ENCODE measurements at places on chromosomes 2 and 18.

DNA sequence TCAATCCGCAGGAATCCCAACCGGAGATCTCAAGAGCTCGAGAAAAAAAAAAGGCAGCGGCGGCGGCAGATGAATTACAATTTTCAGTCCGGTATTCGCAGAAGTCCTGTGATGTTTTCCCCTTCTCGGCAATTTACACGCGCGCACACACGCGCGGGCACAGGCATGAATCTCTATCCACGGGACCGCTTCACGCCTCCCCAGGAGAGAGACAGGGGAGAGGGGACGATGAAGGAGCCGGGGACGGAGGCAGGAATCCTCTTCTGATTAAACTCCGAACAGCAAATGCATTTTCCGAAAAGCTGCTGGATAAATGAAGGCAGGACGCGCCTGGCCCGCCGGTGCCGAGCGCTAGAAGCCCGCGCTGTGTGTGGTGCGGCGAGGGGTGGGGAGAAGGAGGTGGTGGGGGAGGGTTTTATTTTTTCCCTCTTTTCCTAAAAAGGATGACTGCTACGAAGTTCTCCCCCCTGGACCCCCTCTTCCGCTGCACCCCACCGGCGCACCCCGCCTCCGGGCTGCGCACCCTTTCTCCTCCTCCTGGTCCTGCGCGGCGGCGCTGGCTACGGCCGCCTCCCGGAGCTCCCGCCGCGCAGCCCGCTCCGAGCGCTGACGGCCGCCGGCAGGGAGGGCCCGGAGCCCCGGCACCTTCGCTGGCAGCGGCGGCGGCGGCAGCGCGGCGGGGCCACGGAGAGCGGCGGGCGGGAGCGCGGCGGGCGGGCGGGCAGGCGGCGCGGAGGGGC, at the start of gene BCL2:
Gene BCL2, minus strand, starts transcription at position 387 of the 740 bp plus-strand sequence.
- DNase-seq: peak; percentile 73

DNA sequence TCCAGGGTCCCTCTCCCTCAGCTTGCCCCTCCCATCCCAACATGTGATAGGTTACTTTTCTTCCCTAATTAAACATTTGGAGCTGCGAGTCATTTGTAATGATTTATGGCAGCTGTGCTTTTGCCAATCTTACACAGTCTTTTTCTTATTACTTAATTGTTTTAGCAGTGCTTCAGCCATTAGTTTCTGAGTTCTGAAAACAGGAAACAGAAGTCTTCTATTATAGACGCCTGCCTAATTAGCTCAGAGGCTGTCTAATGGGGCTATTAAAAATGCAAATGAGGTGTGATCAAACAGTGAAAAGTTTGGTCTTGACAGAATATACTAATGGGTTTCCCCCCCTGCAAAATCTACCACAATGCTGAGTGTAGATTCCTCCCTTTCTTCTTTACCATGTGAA, 388.3 kb upstream of the CELF4 start:
- DNase-seq: no peak

DNA sequence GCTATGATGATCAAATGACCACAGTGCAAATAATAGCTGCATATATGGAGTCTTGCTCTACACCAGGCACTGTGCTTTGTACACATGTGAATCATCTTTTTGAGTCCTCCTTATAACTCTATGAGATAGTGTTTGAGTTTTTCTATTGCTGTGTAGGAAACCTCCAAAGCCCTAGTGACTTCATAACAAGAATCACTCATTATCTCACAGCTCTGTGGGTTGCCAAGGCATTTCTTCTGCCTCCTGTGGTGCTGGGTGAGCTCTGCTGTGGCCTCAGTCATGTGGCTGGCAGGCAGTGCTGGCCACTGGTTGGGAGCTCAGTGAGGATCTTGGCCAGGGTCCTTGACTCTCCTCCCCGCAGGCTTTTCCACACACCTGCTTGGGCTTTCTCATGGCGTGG, 153.4 kb downstream of the CAPN13 start:
- DNase-seq: peak; percentile 74

- DNase-seq: peak; percentile 23
Observed at GRCh38 chr2:128309280-128310093, 9.2 kb downstream of the HS6ST1 start.

DNA sequence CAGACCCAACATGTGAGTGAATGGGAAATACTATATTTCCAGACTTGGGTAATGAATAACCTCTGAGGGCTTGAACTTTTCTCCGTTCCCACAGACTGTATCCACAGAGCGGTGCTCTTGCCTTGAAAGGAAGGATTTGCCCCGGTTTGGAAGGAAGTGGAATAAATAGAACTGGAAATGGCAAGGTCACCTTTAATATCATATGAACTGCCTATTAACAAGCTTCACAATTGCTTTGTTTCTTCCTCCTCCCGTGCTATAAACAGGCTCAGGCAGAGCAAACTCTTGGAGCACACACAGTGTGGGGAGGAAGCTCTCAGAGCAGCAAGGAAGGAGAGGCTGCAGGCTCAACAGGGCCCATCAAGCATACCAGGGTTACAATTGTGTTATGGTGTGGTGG, 28.5 kb upstream of the DARS1 start:
- DNase-seq: no peak

DNA sequence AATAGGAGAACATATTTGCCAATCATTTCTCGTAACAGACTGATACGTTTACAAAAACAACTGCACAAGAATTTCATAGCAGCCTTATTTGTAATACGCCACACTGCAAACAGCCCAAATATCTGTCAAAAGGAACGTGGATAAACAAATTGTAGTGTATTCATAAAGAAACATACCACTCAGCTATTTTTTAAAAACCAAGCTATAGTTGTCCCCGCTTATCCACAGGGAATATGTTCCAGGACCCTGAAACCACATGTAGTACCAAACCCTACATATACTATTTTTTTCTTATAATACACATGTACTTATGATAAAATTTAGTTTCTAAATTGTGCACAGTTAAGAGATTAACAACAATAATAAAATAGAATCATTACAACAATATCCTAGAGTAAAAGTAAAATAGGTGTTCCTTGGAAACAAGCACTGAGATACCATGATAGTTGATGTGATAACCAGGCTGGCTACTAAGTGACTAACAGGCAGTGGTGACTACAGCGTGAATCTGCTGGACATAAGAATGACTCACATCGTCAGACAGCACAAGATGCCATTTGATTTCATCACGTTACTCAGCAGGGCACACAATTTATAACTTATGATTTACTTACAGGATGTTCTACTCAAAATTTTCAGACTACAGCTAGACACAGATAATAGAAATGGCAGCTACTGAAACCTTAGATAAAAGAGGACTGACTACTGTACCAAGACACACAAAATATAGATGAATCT, 367.4 kb downstream of the NCKAP5 start:
- no peak for DNase-seq

DNA sequence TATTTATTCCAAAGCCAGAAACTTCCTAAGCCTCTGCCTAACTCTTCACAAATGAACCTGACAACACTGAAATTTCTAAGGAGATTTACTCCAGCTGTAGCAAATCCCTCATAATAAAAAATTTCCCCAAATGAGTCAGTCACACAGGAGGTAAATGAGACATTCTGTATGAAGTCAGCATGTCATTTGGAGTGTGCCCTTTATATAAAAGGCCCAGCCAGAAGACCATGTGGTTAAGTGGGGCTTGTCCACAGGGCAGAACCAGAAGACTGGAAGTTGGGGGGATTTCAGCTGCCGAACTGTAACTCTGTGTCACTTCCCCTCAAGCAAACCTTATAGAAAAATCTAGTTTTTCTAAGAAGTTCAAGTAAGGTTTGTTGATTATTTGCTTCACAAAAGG, 30.2 kb downstream of the NRP2 start:
- no peak for DNase-seq

GRCh38 chr2:207258263-207258991, 92.7 kb upstream of the KLF7 start:
- peak; percentile 91 for DNase-seq

GRCh38 chr2:41966920-41967319, 80.9 kb upstream of the PKDCC start:
- DNase-seq: peak; percentile 86

DNA sequence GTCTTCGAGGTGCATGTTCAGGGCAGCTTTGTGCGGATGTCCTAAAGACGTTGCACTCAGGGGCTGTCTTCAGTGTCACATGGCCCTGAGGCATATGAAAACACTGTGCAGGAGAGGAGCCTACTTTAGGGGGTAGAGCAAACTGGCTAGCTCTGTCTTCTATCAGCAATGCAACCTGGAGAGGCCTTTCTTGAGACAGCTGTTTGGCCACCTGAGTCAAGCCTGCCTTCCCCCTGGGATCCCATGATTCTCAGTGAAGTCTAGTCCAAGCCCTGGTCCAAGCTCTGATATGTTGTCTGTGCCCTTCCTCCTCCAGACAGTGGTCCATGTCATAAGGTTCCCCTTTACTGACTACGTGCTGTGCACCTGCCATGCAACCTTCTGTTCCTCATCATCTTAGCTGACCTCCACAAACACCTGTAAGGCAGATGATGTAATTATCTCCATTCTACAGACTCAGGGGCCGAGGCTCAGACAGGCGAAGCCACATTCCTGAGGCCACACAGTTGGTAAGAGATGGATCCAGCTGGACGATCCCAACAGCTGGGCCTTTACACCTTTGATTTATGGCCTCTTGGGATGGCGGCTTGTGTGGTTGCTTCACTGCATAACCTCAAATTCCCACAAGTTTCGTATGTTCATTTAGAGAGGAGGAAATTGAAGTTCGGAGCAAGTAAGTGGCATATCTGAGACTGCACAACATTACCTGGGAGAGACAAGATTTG, 109.9 kb downstream of the COPS8 start:
- no peak for DNase-seq

GRCh38 chr2:102801858-102802699, 40.2 kb downstream of the TMEM182 start:
- no peak for DNase-seq

- DNase-seq: no peak
Observed at GRCh38 chr2:210460322-210461227, 16.0 kb downstream of the LANCL1 start.

- no peak for DNase-seq
Observed at GRCh38 chr18:4524096-4524495, 69.0 kb upstream of the DLGAP1 start.

DNA sequence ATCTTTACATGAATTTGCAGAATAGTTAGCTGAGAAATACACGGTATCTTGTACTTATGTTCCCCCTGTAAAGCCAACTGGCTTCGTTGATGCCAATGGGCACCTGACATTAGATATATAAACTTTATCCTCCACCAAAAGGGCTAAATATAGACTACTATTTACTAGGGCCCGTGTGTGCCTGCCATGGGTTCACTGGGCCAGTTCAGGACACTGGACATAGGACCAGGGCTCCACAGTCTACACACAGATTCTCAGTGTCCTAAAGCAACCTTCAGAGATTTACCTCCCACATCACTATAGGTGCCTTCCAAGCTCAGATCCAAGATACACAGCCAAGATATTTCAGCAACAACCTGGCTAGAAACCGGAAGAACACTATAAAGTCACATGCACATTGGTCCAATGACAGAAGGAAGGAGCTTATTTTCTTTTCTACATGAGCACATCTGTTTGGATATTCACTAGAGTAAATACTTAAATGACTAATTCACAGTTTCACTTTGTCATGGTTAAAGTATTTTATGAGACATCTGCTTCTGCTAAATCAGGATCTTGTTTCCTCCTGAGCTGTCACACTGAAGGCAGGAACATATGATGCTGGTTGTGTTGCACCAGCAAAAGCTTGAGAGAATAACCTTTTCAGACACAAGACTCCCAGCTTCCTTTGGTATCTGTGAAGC, 95.1 kb downstream of the MYO5B start:
- DNase-seq: no peak

- DNase-seq: peak; percentile 79
Observed at GRCh38 chr2:70094978-70095719, 7.9 kb downstream of the PCBP1 start.

GRCh38 chr18:80022613-80023012, 11.6 kb upstream of the RBFA start:
- DNase-seq: no peak

DNA sequence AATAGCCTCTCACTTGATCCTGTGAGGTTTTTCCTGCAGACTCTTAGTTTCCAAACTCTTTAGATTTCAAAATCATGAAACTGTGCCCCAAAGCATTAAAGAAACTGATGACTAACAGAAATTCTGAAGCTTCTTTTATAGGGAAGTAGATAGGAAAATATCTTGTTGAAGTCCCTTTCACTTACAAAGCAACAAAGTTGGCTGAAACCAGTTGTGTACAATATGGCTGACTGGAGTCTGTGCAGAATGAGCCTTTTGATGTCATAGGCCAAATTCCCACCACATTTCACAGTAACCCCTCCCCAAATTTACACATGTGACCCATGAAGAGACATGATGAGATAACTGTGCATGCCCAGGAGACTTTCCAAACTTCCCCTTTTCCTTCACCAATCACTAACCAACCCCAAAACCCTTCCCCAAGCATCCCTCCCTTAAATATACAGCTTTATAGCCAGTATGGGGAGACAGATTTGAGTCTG, 61.7 kb upstream of the NCK2 start:
- DNase-seq: no peak

DNA sequence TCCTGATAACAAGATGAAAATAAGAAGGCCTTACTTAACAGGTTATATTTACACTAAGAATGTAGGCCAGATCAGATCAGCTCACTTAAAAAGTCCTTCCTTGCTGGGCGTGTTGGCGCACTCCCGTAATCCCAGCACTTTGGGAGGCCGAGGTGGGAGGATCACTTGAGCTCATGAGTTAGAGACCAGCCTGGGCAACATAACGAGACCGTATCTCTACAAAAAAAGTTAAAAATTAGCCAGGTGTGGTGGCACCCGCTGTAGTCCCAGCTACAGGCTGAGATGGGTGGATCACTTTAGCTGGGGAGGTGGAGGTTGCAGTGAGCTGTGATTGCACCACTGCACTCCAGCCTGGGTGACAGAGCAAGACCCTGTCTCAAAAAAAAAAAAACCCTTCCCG, 53.2 kb upstream of the SOS1 start:
- DNase-seq: no peak

DNA sequence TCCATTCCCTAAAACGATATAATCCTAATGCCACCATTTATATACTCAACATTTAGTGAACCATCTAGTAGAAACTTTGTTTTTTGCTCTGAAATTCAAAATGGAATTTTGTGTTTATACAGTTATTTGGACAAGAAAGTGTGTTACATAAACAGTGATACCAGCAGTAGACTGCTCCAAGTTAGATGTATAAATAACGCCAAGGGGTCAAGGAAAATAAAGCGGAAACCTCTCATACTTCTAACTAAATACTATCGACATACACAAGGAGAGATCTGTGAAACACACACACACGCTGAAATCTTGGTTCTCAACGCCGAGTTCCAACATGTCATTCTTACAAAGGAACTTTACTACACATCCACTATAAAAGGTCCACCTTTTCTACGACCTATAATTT, 1.2 kb downstream of the TXNL1 start:
- DNase-seq: no peak

GRCh38 chr2:49335546-49335945, 181.2 kb upstream of the FSHR start:
- no peak for DNase-seq

DNA sequence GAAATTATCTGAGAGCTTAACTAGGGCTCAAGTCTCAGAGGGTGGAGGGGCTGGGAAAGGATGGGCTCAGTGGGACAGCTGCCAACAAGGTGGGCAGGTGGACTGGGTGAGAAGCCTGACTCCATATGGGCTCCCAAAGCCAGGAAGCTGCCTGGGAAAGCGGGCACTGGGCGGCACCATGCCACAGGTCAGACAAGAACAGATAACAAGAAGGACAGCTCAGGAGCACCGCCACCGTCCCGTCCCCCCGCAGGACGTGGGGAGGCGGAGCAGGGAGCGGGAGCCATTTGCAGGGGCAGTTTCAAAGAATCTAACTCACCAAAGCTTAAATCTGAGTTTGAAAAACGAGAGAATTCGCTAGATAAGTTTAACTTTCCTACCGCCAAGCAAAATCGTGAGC, 45.6 kb downstream of the NETO1 start:
- DNase-seq: no peak
